ENCODE measurements at places on chromosomes 4 and X. TPM values are rescaled to one million over a fixed set of nuclear protein-coding genes. Genes with fewer than 3 reads are reported as not detected.

MOSPD2 gene
- 10.3 TPM for total RNA-seq

DNA sequence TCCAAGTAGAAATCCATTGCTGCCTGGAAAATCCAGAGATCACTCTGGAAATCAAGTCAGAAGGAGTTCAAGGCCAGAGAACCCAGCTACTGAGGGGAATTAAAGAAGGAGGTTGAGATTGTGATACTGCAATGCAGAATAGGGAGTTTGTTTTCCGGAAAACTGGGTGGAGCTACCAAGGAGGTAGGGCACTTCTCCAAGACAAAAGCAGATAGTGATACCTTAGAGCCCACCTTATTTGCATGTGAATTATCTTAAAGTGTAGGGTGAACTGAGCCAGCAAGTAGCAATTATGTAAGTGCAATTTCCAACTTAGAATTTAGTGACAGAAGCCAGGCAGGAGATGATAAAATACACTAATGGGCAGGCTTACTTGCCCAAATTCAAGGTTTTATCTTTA, 178.9 kb downstream of the MID1 start:
- DNase-seq, result no peak

GRCh38 chrX:97685753-97686152, 802.0 kb downstream of the RPA4 start:
- DNase-seq, result no peak

GRCh38 chr4:156261230-156261629, 307.6 kb upstream of the CTSO start:
- DNase-seq, result no peak

DNA sequence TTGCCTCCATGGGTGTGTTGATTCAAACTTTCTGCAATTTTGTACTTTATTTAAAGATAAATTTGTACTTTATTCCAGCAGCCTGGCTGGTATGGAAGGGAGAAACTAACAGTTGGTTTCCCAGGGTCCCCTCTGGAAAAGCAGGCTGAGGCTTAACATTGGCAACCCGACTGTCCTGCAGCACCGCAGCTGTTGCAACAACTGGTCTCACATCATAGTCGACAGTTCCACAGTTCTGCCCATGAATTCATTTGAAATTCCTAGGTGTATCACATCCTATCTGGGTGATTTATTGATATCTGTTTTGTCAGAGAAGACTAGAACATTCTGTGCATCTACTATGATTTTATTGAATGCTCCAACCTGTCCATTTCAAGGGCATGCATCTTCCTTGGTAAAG, 98.8 kb upstream of the GATB start:
- DNase-seq, result no peak

DNA sequence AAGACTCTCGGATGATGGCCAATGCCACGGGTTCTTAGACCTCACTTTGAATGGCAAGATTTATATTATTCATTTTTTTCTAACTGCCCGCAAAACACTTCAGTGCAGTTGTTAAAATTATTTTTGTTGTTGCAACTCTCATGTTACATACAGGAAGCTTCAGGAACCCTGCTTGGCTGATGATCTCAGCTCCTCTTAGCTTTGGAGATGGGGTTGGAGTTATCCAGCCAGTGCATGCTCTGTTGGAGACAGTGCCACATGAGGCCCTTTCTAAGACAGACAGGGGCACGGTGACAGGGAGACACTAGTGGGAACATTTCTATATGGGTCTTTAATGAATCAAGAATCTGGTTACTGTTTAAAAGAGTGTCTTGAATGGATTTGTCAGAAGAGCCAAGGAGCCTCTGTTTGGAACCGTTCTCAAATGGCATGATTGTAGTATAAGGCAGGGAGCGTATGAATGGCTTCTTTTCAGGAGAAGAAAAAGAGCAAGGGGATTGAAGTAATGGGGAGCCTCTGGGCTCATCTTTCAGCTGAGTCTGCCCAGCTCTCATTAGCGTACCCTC, 61.9 kb upstream of the ENPP6 start:
- DNase-seq, result no peak

DNA sequence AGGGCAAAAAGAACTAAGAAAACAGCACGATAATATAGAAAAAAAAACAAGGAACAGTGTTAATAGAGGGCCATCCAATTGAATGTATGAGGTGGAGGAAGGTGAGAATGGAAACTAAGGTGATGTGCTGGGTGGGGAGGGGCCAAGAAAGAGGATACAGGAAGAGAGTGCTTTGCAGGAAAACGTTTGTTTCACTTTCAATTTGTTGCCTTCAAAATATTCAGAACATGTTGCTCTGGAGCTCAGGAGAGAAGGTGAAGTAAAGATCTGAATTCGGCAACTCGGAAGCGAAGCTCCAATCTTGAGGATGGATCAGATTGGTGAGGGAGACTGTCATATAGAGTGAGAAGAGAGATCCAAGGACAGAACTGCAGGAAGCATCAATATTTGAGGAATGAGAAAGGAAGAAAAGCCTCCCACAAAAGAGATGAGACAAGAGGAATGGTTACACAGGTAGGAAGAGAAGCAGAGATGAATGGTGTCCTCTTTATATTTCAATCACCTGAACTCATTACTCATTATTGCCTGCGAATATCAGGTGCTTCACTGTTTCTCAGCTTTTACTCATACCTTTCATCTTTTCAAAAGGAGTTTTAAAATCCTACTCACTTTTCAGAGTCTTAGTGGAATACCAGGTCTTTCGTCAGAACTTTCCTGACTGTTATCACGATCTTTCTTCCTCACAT, 14.7 kb upstream of the SEC24D start:
- no peak for DNase-seq

Measured in kidney epithelial cell (primary cell).